ENCODE measurements at places on chromosomes 6 and 20.

GRCh38 chr6:101393829-101394251, 332 bp downstream of the GRIK2 start:
- no peak for DNase-seq

DNA sequence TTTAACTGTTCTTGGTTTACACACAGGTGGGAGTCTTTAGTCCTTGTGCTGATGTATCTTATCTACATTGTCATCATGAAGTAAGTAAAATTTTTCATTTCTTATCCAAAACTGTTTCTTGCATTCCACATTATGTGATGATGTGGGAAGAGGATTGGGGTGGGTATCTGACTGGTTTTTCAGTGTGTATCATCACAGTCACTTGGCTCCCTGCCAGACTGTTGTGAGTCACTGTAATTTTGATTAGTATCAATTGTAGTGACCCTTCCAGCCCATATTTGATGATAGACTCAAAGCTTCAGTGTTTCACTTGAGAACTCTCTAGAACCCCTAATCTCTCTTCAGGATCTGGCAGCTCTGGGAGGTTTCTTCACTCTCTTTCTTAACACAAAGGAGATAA, 84.5 kb upstream of the RIN2 start:
- no peak for DNase-seq

- DNase-seq = no peak
These were observed 22.6 kb downstream of the SLC2A12 start for GRCh38 chr6:134029495-134030455.

GRCh38 chr6:157390273-157391060, 9.5 kb downstream of the ZDHHC14 start:
- no peak for DNase-seq

- no peak for DNase-seq
These were observed 84.4 kb downstream of the SLX4IP start for GRCh38 chr20:10519361-10520046.

GRCh38 chr6:1396952-1397868, 7.8 kb downstream of the FOXF2 start:
- peak; percentile 42 for DNase-seq

DNA sequence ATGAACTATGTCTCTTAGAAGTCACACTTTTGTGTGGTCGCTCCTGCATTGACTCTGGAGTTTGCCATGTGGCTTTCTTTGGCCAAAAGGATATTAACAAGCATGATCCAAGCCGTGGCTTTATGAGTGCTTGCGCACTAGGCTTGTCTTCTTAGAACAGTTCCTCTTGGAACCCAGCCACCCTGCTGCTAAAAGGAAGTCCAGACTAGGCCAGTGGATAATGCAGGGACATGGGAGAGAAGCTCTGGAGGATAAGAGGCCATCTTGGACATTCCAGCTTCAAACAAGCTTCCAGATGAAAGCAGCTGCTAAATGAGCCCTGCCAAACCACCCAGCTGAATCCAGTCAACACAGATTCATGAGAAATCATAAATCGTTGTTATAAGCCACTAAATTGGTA, 346.4 kb downstream of the CDC5L start:
- DNase-seq = no peak

- DNase-seq = no peak
These were observed 52.1 kb upstream of the DSP start for GRCh38 chr6:7489376-7489775.

- DNase-seq = no peak
These were observed 26.4 kb downstream of the COL20A1 start for GRCh38 chr20:63319164-63320040.

DNA sequence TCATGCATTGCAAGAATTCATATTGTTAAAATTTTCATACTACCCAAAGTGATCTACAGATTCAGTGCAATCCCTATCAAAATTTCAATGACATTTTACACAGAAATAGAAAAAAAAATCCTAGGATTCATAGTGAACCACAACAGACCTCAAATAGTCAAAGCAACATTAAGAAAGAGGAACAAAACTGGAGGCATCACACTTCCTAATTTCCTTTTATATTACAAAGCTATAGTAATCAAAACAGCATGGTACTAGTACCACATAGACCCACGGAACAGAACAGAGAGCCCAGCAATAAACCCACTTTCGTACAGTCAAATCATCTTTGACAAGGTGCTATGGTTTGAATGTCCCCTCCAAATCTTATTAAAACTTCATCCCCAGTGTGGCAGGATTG, 39.7 kb downstream of the NTSR1 start:
- no peak for DNase-seq

DNA sequence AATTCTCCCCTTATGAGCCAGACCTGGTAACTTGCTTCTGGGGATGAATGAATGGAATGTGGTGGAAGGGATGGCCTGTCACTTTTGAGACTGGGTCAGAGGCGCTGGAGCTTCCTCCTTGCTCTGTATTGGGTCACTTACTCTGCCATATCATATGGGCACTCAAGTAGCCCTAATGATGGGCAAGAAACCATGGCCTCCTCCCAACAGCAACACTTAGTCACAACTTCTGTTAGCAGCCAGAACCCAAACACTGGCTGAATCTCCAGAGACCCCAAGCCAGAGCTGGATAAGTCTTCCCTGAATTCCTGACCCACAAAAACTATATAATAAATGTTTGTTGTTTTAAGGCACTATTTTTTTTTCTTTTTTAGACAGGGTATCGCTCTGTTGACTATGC, 5.5 kb downstream of the E2F1 start:
- DNase-seq = no peak

DNA sequence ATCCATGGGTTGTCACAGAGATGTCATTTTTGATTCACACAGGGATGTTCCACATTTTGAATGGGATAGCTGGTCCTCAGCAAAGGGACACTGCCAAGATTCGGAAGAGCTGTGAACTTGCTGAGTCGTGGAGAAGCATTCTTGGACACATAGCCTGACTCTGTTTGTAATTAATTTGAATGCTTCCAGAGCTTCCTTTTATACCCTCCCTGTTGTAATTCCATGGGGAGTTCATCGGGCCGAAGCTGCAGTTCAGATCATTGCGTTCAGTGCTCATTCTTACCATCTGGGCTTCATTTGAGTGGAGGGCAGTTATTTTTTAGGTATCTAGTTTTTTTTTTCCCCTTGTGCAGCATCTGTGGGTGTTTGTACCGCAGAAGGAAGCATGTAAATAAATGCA, 126.5 kb downstream of the SLC24A3 start:
- no peak for DNase-seq

GRCh38 chr6:24899997-24900325, 35.8 kb downstream of the RIPOR2 start:
- no peak for DNase-seq

DNA sequence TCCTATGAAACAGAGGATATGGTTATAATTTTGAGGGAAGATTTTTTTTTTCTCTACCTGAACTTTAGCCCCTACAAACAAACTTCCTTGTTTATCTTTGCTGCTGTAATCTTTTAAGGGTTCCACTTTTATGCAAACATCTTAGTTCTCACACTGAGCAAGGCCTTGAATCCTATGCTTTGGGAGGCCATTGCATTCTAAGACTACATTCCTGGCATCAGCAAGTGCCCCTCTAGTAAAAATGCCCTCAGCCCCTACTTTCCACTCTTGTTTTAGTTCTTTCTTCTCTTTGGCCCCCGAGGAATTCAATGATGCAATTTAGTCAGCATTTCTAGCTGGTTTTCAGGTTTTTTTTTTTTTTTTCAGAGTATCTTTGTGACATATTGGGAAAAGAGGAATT, 8.1 kb upstream of the AHI1 start:
- DNase-seq = no peak

DNA sequence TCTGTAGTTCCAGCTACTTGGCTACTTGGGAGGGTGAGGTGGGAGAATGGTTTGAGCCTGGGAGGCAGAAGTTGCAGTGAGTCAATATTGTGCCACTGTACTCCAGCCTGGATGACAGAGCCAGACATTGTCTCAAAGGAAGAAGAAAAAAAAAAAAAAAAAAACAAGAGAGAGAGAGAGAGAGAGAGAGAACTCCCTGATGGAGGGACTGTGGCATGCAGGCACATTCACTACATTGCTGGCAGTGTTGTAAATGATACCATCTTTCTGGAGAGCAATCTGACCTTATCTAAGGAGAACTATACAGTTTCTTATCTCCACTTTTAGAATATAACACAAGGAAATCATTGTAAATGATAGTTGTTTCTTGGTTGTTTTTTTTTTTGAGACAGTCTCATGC, 85.1 kb downstream of the MDN1 start:
- DNase-seq = no peak

- DNase-seq = no peak
These were observed 311.5 kb downstream of the PLCB1 start for GRCh38 chr20:8443464-8444072.

DNA sequence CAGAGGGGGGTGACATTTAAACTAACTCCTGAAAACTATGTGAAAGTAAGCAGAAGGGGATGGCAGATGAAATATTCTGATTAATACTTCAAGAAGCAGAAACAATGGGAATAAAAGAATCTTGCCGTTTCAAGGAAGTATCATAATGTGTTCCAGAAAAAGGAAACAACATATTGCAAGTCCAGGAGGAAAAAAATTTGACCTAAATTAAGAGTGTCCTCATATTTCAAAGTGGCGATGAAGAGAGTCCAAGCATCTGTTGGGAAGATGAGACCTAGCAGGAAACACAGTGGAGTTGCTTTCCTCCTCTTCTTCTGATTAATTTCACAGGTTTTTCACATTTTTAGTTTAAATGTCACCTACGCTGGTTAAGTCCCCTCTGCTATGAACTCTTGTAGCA, 45.6 kb upstream of the TNFAIP3 start:
- DNase-seq = no peak

- no peak for DNase-seq
These were observed 159.5 kb downstream of the SOD2 start for GRCh38 chr6:159533568-159533967.

- no peak for DNase-seq
These were observed 295.5 kb upstream of the PRDM1 start for GRCh38 chr6:105790635-105791034.

DNA sequence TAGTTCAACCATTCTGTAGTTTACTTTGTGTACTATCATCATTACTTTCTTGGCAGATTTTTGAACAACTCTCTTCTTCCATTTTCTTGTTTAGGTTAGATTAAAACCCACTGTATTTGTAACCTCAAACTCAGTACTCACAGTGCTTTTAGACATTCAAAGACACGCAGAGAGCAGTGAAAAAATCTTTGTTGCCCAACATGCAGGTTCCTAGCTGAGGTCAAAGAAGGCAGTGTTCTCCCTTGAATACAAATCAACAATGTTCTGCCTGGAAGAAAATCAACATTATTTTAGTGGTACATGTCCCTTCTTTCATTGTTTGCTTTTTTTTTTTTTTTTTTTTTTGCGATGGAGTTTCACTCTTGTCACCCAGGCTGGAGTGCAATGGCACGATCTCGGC, 11.2 kb downstream of the CYB5R4 start:
- DNase-seq = no peak

GRCh38 chr20:32356622-32357374, 1.3 kb upstream of the ASXL1 start:
- no peak for DNase-seq

DNA sequence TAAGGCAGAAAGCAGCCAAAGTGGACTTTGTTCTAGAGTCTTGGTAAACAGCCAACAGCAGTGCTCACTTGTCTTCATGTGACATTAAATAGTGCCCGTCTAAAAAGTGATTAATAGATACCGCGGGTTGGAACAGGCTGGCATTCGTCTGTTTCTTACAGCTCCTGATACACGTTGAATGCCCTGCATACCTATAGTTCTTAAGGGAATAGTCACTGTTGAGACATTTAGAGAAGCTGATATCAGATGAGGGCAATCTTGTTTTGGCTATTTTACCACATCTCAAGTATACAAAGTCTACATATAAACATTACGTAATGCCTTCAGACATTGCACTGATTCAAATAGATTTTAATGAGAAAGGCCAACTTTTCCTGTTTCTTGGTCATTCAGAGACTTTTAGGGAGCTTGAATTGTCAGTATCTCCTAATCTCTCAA, 374.9 kb upstream of the FLRT3 start:
- no peak for DNase-seq

GRCh38 chr20:38275815-38276550, 15.4 kb upstream of the KIAA1755 start:
- DNase-seq = no peak

DNA sequence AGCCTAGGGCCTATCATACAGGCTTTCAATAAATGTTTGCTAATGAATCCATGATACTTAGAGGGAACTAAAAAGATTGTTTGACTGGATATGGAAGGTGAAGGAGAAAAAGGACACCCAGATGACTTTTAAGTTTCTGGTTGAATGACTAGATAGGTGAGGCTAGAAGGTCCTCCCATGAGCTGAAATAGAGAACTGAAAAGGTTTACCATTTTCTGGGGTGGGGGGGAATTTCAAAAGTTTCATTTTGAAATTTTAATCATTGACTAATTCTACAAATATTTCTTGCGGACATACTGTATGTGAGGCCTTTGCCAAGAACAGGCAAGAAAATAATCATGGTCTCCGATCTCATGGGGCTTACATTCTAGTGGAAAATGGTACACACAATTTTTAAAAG, 17.9 kb upstream of the ZBTB2 start:
- no peak for DNase-seq

DNA sequence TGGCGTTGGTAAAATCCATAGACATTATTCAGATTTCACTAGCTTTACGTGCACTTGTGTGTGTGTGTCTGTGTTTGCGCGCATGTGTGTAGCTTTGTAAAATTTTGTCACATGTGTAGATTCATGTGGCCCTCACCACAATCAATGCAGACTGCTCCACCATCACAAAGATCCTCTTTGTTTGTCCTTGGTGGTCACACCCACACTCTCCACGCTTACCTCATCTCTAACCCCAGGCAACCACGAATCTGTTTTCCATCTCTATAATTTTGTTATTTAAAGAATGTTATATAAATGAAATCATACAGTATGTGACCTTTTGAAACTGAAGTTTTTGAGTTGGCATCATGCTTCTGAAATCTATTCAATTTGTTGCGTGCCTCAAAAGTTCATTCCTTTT, 58.5 kb downstream of the GRM1 start:
- no peak for DNase-seq

DNA sequence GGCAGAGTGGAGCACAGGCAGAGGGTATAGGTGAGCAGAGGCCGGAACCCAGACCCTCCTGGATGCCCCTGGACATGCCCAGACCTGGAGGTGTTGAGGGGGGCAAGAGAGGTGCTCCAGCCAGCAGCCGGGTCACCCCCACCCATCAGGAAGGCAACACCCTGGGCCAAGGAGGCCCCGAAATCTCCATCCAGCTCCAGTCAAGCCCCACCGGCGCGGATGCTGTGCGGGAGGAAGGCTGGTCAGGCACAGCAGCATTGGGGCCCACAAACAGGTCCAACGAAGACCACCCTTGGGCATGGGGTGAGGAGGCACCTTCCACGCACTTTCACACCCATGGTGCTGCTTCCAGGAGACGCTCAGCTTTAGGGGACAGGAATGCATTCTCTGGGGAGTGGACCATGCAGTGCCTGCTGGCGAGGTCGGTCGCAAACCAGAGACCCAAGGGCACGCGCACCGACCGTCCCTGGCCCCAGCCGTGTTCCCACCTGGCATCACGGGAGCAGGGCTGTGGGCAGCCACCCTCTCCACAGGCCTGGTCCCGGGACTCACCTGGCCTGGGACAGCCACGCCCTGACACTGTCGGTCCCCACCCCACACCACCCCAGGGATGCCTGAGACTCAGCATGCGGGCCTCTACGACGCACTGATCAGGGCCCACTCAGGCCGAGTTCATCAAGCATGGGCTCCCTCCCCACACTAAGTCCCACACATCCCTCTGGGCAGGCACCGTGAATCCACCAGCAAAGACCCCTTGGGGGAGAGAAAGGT, 43.6 kb upstream of the ZBP1 start:
- DNase-seq = no peak
